ENCODE measurements at places on chromosomes 5 and 9.
A peak's percentile ranks its signal among the peaks of the same experiment; 100 is the strongest.

DNA sequence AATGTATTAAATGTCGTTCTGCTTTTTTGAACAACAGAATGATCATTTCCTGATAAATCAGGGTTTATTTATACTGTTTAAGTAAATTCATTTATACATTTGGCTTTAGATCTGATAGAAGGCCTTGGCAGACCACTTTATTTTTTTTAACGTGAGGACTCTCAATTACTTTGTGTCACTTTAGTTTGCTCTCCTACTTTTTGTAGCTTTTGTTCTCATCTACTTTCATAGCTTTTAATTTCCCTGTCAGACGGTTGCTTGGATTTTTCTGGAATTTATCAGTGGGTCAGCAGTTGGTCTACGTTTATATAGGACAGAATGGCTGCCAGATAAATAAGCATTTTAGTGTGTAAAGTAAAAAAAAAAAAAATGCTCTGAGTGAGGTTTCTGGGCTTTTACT, 902.3 kb upstream of the DMAC1 start:
- no peak for DNase-seq

- no peak for DNase-seq
Measured at GRCh38 chr9:118003240-118003639, 299.0 kb downstream of the TLR4 start.

DNA sequence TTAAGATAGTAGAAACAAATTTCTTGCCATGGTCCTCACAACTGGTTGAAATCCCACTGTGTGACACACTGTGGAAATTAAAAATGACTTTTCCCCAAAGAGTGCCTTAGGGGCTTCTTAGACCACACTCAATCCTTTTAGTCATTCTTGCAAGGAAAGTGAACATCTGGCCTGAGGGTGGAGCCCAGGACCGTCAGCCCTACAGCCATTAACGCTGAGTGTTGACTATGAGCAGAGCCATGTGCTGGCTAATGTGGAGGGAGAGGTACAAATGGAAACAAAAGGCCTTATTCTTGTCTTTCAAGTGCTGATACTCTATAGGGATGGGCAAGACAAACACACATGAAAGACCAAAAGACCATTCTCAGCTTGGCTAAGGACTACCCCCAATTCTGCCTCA, 456.5 kb downstream of the ZSWIM6 start:
- DNase-seq: no peak

DNA sequence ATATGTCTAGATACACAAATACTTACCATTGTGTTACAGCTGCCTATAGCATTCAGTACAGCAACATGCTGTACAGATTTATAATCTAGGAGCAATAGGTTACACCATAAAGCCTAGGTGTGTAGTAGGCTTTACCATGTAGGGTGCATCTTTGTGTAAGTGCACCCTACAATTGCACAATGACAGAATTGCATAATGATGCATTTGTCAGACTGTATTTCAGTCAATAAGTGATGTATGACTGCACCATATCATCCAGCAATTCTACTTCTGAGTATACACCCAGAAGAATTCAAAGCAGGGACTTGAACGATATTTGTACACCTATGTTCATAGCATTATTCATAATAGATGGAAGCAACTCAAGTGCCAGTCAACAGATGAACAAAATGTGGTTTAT, 100.4 kb upstream of the SLC44A1 start:
- peak; percentile 88 for DNase-seq

- no peak for DNase-seq
Measured at GRCh38 chr9:14573319-14573718, 119.9 kb downstream of the ZDHHC21 start.

DNA sequence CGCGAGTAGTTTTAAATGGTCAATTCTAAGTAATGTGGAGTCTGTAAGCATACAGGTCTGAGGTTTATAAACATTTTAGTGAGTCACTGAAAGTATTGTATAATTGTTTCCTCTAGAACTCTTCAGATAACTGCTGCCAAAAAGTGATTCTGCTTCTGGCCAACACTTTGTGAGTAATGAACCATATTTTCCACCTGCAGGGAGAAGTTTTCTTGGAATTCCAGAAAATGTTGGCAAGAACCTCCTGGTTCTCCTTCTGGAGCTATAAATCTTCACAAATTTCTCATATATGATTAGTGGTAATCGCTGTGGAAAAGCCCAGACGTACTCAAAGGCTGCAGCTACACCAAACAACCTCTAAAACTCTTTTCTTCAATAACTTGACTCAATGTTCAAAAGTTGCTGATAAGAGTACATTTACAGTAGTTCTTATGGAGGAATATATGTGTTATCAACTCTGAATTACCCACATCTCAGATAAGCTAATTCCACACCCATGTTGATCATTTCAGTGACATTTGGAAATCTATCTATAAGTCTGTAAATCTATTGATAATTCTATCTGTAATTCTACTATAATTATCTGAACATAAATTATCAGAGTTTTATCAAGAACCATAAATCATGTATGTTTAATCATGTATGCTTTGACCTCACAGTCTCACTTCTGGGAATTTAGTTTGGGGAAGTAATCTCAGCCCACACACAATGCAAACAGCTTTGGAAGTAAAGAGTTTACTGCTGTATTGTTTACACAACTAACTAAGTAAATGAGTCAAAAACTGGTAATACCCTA, 74.1 kb downstream of the FNBP1 start:
- DNase-seq: peak; percentile 89

DNA sequence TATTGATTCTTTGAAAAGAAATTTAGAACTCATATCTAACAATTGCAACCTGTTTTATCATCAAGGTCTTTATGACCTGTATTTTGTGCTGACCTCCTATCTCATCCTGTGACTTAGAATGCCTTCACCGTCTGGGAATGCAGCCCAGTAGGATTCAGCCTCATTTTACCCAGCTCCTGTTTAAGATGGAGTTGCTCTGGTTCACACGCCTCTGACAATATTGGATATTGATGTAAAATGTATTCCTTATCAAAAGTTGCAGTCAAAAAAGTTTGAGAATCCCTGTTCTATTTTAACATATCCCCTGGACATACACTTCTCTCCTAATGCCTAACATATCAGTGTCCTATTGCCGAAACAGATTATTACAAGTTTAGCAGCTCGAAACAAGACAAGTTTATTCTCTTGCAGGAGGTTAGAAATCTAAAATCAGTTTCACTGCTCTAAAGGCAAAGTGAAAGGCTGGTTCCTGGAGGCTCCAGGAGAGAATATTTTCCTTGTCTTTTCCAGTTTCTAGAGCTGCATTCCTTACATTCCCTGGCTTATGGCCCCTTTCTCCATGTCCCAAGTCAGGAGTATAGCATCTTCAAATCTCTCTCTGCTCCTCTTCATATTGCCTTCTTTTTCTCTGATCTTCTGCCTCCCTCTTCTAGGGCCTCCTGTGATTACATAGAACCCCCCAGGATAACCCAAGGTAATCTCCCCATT, 31.5 kb upstream of the LVRN start:
- DNase-seq: no peak

GRCh38 chr5:10699987-10700386, 61.0 kb downstream of the DAP start:
- no peak for DNase-seq

GRCh38 chr9:91426123-91426745, 2.6 kb upstream of the NFIL3 start:
- peak; percentile 70 for DNase-seq

- DNase-seq: no peak
Measured at GRCh38 chr9:112049811-112050516, 125.1 kb downstream of the SUSD1 start.

DNA sequence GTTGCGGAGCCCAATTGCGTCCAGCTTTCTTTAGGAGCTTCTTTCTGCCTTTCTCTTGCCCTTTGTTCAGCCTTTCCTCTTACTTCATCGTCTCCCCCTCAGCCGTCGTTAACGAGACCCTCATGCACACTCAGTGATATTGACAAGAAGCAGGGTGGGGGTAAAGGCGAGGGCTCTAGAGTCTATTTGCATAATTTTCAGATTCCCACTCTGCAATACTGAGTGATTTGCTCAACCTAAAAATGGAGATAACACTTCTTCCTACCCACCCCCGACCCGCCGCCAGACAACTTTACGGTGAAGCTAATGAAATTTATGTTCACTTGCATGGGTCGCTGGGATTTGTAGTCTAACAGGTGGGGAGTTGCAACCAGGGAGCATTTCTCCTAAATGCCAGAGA, 1.3 kb upstream of the TBC1D2 start:
- no peak for DNase-seq

DNA sequence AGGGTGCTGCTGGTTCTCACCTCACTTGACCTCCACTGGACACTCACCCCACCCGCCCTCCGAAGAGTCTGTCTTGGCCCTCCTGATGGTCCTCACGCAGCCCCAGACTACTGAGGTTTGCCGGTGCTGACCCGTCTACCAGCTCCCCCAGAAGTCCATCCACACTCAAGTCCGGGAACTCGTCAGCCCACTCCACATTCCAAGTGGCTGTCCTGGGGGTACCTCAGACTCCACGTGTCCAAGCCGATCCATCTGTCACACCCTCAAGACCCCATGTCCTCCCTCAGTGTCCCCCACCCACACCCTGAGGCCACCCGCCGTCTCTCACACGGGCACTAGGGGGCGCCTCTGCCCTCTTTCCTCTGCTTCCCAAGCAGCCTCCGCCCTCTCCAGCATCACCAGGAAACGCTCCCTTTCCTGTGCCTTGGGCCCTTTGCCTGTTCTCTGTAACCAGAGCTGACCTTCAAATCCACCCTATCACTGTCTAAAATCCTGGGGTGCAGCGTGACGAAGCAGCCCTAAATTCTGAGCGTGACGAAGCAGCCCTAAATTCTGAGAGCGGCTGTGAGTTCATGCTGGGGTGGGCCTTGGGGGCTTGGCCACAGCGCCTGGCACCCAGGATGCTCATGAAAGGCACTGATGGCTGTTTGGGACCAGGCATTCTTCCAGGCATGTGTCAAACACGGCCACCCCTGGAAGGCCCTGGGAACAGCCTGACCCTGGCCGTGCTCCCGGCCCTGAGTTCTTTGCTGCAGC, 95.7 kb downstream of the KCNT1 start:
- DNase-seq: peak; percentile 20

DNA sequence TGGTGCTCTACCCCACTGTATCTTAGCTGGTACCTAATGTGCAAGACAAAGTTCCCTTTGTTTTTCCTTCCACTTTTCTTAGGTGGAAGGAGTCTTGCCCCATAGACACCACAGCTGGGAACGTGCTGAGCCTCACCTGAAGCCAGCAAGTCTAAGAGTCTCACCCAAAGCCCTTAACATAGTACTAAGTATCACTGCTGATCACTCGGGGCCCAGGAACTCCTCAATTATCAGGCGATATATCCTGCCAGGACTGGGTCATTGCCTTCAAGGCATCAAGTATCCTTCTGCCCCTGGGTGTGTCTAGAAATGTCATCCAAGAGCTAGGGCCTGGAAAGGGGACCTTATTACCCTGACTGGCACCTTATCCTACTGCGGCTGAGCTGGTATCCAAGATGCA, 123.9 kb downstream of the PTPRD start:
- no peak for DNase-seq

GRCh38 chr9:2729003-2729402, 11.7 kb downstream of the KCNV2 start:
- no peak for DNase-seq

DNA sequence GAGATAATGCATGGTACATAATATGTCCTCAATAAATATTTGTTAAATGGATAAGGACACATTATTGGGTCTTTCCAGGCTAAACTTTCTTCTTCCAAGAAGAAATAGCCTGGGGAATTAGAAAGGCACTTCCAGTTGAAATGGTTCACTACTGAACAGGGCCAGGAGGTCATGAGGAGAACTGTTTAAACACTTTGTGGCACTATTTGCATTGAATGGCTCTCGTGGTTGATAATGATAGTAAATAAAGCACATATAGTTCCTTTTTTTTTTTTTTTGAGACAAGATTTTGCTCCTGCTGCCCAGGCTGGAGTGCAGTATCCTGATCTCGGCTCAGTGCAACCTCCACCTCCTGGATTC, 19.9 kb upstream of the CAST start:
- DNase-seq: no peak

DNA sequence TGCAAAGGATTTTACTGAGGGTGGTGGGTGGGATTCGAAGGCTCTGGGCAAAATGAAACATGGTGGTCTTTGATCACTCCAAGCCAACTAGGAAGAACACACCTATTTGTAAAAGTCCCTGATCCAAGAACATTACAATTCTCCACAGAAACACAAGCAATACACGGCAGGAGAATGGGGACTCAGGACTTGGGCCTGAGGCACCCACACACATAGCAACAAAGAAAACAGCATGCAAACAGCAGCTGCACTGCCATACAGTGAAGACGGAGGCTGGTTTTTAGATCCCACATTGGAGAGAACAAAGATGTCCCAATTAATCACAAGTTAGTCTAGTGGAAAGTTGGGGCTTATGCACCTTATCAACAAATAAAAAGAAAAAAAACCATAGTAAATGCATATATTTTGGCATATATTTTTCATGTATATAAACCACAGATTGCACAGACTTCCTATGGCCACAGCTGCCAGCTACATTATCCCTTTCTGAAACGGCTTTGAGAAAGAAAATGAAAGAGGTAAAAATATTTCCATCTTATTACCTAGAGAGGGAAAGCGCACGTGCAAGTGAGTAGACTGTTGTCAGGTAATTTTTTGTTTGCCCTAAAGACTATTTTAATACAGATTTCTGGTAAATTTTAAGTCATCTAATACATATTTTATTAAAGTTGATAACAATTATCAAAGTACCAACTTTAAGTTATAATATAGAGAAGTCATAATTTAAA, 410.9 kb downstream of the BNC2 start:
- no peak for DNase-seq

GRCh38 chr9:135281151-135281550, 193.7 kb downstream of the OLFM1 start:
- no peak for DNase-seq

DNA sequence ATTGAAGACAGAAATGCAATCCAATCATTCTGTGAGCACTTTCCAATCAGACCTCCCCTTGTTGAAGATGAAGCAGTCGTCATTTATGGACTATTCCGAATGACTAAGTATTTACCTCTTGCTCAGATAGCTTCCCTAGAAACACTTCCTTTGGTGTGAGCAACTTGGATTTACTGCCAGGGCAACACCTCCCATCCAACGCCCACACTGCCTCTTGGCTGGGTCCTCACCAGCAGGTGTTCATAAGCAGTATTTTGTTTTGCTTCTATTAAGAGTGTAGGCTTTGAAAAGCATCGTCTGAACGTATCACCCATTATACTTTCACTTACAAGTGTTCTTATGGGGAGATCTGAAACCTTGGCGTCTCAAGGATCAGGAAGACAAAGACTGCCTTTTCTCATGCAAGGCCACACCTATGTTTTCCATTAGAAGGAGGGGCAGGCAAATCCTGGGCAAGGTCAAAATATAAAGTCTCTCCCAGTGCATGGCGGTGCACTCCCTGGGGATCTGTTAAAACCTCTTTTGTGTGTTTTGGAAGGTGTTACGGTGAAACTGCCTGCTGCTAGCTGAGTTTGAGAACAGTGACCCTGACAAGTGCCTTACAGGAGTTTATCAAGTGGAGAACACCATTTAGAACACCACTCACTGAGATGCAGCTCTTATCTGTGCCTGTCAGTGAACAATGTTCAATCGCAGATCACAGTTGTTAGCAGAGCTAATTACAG, 10.6 kb upstream of the MARCHF3 start:
- DNase-seq: no peak

- peak; percentile 49 for DNase-seq
Measured at GRCh38 chr9:94603259-94604160, 9.9 kb upstream of the FBP2 start.

All from inflammatory macrophage treated with lipopolysaccharide for 4 hours (primary cell).